ENCODE measurements at places on chromosomes 16 and 17.
A peak's percentile ranks its signal among the peaks of the same experiment; 100 is the strongest.

- H3K4me3 ChIP-seq, result no peak overlapping the region
- peaks cover 11% of the 10 kb centered on the region for H3K27me3 ChIP-seq
- DNase-seq, result no peak
These were observed 17.4 kb downstream of the TNFRSF13B start for GRCh38 chr17:16954521-16954920.

- no peaks in the 10 kb centered on the region for H3K4me1 ChIP-seq
- no peak for DNase-seq
- H3K36me3 ChIP-seq, result no peaks in the 10 kb centered on the region
- H3K27ac ChIP-seq, result peak overlapping the region; percentile 37
- H3K27me3 ChIP-seq, result no peaks in the 10 kb centered on the region
These were observed 9.9 kb downstream of the C16orf86 start for GRCh38 chr16:67676516-67676915.

DNA sequence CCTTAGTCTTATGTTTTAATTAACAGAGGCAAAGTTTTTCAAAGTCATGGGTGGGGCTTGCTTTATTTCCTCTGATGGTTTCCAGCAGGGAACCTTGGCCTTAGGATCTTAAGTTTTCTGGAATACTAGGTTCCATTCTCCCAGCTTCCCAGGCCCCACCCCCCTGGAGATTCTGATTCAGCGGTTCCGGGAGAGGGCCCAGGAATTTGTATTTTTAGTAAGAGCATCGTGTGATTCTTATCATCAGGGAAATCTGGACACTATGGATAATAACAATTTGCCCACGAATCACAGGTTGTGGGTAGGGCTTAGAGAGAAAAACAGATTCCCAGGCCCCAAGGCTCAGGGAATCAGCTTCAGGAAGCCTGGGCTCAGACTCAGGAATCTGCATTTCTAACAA lies 263.6 kb downstream of the NTN1 start:
- H3K36me3 ChIP-seq, result no peaks in the 10 kb centered on the region
- no peak overlapping the region for H3K4me3 ChIP-seq
- no peaks in the 10 kb centered on the region for H3K27me3 ChIP-seq
- H3K4me1 ChIP-seq, result no peaks in the 10 kb centered on the region

DNA sequence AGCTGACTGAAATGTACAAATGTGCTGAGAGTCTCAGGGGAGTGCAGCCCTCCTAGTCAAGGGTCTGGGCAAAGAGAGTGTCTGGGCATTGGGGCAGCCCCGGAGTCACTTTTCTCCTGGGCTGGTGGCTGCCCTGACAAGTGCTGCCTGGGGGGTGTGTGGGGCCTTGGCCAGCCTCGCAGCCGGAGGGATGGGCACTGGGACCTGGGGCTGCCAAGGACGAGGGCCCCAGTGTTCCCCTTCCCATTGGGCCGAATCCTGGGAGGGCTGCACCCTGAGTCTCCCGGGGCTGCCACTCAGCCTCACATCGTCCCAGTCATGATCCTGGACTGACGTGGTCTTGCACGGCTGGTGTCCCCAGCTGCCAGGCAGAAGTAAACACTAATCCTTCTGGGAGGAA lies 132.3 kb downstream of the BANP start:
- H3K36me3 ChIP-seq, result no peaks in the 10 kb centered on the region
- no peaks in the 10 kb centered on the region for H3K27me3 ChIP-seq
- H3K27ac ChIP-seq, result no peak overlapping the region
- H3K4me3 ChIP-seq, result no peak overlapping the region
- H3K4me1 ChIP-seq, result no peaks in the 10 kb centered on the region

GRCh38 chr16:3650631-3651265 lies 3.7 kb upstream of the DNASE1 start:
- H3K27ac ChIP-seq, result no peak overlapping the region
- H3K4me3 ChIP-seq, result no peak overlapping the region
- H3K36me3 ChIP-seq, result no peaks in the 10 kb centered on the region
- H3K4me1 ChIP-seq, result no peaks in the 10 kb centered on the region
- no peaks in the 10 kb centered on the region for H3K27me3 ChIP-seq
- DNase-seq, result no peak

GRCh38 chr16:85437166-85438052 lies 175.7 kb upstream of the GSE1 start:
- peak overlapping the region; percentile 37 for H3K4me3 ChIP-seq
- peak; percentile 69 for DNase-seq
- H3K27me3 ChIP-seq, result no peaks in the 10 kb centered on the region

DNA sequence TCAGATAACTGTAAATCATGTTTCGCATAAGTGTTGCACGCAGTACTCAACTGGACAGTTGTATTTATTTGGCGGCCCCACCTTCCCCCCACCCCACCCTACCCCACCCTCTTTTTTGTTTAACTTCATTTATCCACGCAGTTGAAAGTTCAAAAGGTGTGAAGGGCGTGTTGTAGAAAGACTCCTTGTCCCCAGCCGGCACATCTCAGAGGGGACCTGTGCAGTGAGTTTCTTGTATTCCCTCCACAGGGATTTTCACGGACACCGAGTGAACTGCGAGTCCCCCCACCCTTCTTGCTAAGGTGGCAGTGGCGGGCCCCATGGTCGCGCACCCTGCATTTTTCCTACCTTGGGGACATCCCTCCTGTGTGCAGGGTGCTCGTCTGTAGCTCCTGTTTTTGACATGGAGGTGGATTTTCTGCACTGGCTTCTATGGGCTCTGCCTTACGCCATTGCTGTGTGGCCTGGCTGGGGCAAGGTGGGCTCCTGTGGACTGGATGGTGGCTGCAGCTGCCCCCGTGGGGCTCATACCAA lies 36.2 kb downstream of the ADCY7 start:
- no peaks in the 10 kb centered on the region for H3K4me1 ChIP-seq
- no peak overlapping the region for H3K4me3 ChIP-seq
- H3K27me3 ChIP-seq, result no peaks in the 10 kb centered on the region

Data from breast epithelium (tissue), 4 donors.